Endodermal cell (in vitro differentiated cells): ENCODE measurements at places on chromosomes 1 and 21. TPM values are rescaled to one million over a fixed set of nuclear protein-coding genes. Genes with fewer than 3 reads are reported as not detected.

DNA sequence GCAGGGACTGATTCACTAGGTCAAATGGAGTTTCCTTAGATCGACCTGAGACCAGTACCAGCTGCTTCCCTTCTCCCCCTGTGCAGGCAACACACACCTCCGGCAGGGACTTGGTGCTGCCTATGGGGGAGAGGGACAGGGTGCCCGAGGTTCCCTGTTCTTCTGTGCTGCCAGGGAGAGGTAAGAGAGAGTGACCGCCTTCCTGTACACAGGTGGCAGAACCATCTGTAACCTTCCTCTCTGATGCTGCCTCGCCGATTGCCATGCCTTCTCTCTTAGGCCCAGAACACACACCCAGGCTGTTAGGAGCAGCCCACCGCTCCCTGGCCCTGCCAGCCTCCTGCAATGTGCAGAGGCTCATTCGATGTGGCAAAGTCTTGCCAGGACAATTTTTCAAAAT is 9.3 kb downstream of the MYOC start:
- no peaks in the 10 kb centered on the region for H3K36me3 ChIP-seq
- no peak overlapping the region for H3K27ac ChIP-seq
- H3K4me1 ChIP-seq, result no peaks in the 10 kb centered on the region
- no peak overlapping the region for H3K4me3 ChIP-seq
- no peaks in the 10 kb centered on the region for H3K27me3 ChIP-seq
- DNase-seq, result no peak

- H3K4me1 ChIP-seq, result peaks cover 4% of the 10 kb centered on the region
- H3K27ac ChIP-seq, result no peak overlapping the region
- no peak overlapping the region for H3K4me3 ChIP-seq
- DNase-seq, result peak; percentile 12
- H3K36me3 ChIP-seq, result peaks cover 49% of the 10 kb centered on the region
These were observed 78.5 kb downstream of the BCAR3 start for GRCh38 chr1:93603106-93603505.

DNA sequence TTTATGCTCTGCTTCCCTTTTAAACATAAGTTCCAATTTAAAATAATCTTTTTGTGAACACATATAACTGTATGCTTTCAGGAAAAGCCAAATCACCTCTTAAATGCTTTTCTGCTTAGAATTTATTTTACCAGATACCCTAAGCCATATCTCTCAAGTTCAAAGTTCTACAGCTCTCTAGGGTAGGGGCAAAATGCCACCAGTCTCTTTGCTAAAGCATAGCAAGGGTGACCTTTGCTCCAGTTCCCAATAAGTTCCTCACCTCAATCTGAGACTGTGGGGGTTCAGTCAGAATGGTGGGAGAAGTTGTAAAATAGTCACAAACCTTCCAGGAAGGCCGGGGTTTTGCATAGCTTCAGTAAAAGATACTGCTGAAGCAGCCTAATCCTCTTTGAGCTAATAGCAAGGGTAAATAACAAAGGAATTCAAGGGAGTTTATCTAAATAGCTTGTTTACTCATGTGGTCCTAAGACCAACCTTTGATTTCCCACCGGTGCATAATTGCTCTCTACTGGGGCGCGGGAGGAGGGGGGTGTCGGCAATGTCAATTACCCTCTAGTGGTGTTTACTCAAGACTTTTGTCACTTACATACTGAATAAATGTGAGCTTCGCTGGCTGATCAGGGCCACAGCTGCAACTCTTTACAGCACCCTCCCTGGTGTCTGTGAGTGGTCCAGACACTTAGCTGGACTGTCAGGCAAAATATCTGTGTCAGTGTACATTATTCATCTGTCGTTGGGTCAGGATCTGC is 1376.2 kb downstream of the NCAM2 start:
- no peaks in the 10 kb centered on the region for H3K36me3 ChIP-seq
- peak; percentile 90 for DNase-seq
- H3K4me3 ChIP-seq, result peak overlapping the region; percentile 14
- peaks cover 6% of the 10 kb centered on the region for H3K4me1 ChIP-seq
- H3K27me3 ChIP-seq, result no peaks in the 10 kb centered on the region

DNA sequence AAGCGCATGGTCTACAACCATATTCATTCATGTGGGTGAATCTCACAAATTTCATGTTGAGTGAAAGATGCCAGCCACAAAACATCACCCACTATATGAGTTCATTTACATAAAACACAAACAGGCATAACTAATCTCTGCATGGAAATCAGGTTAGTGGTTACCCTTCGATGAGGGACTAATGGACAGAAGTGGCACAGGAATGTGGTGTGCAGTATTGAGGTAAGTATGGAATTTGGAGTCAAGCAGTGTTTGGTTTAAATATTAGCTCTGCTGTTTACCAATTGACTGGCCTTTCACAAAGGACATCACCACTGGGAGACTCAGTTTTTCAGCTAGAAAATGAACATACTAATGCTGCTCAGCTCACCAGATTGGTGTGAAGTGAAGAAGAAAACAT is 24.2 kb downstream of the CCDC185 start:
- H3K27ac ChIP-seq, result no peak overlapping the region
- no peaks in the 10 kb centered on the region for H3K36me3 ChIP-seq
- H3K4me3 ChIP-seq, result no peak overlapping the region
- H3K4me1 ChIP-seq, result peaks cover 8% of the 10 kb centered on the region

- H3K36me3 ChIP-seq, result no peaks in the 10 kb centered on the region
- no peaks in the 10 kb centered on the region for H3K27me3 ChIP-seq
These were observed 5.3 kb downstream of the DENND2D start for GRCh38 chr1:111195002-111195684.

GRCh38 chr1:3501856-3502640 is 47.6 kb downstream of the ARHGEF16 start:
- no peaks in the 10 kb centered on the region for H3K27me3 ChIP-seq
- H3K36me3 ChIP-seq, result no peaks in the 10 kb centered on the region
- H3K4me1 ChIP-seq, result no peaks in the 10 kb centered on the region

DNA sequence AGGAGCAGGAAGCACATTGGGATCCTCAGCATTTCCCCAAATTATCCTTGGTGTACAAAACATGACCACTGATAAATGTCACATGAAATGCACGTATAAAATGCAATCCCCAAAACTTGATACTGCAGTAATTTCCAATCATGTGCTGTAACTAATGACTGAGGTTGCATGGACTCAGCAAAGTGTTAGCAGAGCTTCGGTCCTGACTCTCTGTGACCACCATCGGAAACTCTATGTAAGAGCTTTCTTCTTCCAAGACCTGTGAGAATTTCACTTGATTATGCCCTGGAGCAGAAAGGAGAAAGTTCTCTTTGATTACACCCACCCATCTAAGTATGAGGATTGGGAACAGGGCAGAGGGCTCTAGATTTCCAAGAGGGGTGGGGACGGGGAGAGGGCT is 908 bp downstream of the CD53 start:
- H3K27ac ChIP-seq, result no peak overlapping the region
- no peaks in the 10 kb centered on the region for H3K36me3 ChIP-seq
- no peaks in the 10 kb centered on the region for H3K27me3 ChIP-seq
- peaks cover 22% of the 10 kb centered on the region for H3K4me1 ChIP-seq
- peak overlapping the region; percentile 47 for H3K4me3 ChIP-seq

- no peaks in the 10 kb centered on the region for H3K36me3 ChIP-seq
- no peak for DNase-seq
- H3K4me1 ChIP-seq, result peaks cover 5% of the 10 kb centered on the region
- H3K27me3 ChIP-seq, result no peaks in the 10 kb centered on the region
- no peak overlapping the region for H3K27ac ChIP-seq
These were observed 381.2 kb upstream of the DUSP10 start for GRCh38 chr1:222123111-222123510.

DNA sequence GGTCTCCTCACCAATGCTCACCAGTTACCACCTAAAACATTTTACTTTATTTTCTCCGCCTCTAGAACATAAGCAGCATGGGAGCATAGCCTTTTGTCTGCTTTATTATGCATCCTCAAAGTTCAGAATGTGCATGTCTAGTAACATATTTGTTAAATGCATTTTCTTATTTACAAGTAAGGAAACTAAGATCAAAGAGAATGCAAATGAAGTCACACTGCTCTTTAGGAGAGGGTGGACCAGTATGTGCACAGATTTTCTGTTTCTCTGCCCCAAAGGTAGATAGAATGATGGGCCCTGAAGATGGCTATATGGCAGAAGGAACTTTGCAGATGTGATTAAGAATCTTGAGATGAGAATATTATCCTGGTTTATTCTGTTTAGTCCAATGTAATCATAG is 9.7 kb upstream of the WARS2 start:
- no peaks in the 10 kb centered on the region for H3K36me3 ChIP-seq
- peaks cover 6% of the 10 kb centered on the region for H3K4me1 ChIP-seq
- no peak for DNase-seq
- no peak overlapping the region for H3K4me3 ChIP-seq
- no peak overlapping the region for H3K27ac ChIP-seq

The FMO2 gene
- total RNA-seq, result not detected in 2 replicates

The NHLH1 gene
- total RNA-seq, result 0.38 and 0.57 TPM in 2 replicates

The KCNK1 gene
- total RNA-seq, result 46.4 and 50.1 TPM in 2 replicates

The SLAMF8 gene
- total RNA-seq, result not detected in 2 replicates

The CAMK2N1 gene
- total RNA-seq, result 10.2 and 11.0 TPM in 2 replicates

The IBA57 gene
- 6.6 to 18.1 TPM (median 6.8 TPM) in 3 replicates for total RNA-seq
